Right hindlimb (tissue), 1 donor: ENCODE measurements at places on chromosomes 4 and X.

- DNase-seq: no peak
Observed at GRCh38 chrX:16885628-16886027, 15.5 kb upstream of the RBBP7 start.

DNA sequence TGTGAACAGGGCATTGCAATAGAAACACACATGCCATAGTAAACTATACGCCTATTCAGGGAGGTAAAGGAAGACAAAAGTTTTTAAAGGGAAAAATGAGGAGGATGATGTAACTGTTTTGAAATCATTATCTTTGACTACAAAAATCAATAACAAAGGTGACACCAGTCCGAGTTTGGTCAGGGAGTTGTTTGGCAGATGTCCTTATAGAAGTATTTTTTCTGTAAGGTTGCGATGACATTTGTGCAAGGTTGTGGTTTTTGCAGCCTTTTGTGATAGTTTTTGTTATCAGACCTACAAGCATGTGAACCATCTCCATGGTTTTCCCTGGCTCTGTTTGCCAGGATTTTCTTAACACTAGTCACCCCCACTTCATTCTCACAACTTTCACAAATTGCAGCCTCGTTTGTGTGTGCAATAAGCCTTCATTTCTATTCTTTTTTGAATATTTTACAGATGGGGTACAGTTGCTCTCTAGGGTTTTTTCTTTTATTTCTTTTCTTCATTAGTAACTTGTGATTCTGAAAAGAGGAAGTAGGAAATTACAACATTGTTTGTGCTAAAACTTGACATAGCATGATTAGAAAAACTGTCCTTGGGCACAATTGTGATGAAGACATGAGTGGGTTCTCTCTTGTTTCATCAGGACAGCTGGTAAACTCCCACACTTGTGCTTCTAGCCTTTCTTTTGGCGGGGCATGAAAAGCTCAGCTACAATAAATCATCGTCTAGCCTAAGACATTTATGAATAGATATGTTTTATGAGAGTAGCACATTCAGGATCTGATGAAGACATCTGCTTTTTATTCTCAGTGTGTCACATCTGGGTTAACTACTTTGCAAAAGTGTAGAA lies 60.2 kb upstream of the PNPLA4 start:
- DNase-seq: no peak

DNA sequence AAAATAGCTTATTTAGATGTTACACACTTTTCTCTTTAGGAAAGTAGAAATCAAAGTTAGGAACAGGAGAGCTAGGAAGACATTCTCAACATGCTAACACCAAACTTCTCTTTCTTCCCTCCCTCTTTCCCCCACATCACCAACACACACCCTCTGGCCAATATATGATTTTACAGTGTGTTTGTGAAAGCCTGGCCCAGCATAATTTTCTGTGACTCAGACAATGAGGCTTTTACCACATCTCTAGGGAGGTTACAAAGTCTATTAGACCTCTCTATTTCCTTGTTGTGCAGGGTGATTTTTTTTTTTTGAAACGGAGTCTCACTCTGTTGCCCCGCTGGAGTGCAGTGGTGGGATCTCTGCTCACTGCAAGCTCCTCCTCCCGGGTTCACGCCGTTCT lies 189.9 kb downstream of the AASDH start:
- no peak for DNase-seq

- no peak for DNase-seq
Observed at GRCh38 chrX:121455890-121456289, 408.5 kb downstream of the GLUD2 start.

DNA sequence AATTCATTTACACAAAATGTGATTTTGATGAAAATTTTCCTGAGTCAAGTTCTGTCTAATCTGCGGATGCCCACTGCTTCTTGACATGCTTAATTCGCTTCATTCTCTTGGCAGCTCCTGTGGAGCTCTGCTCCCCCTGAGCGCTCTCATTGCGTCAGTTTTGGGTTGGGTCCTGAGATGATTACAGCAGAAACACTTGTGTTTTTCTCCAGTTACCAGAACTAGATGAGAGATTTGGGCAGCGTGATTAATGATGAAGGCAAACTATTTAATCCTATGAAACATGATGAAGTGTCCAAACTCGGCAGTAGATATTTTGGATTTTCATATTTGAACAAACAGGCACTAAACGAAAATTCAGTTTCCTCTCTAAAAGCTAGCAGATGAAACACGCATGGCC lies 4.2 kb upstream of the CXCL1 start:
- DNase-seq: no peak

- no peak for DNase-seq
Observed at GRCh38 chr4:55033296-55033695, 92.1 kb downstream of the KDR start.

DNA sequence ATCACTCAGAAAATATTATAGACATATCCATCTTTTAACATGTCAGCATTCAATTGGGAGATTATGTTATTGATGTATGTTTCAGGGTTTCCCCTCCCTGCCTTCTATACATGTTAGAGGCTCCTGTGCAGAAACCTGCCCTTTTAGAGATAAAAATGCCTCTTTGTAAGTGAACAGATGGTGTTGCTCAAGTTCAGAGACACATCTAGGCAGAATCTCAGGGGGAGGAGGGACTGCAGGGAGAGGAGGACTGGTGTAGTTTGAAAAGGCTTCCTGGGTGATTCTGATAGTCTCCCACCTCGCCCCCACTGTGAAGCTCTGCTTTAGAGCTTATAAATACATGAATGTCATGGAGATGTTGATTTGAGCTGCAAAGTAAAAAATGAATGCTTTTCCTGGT lies 12.0 kb upstream of the UNC5C start:
- DNase-seq: no peak

DNA sequence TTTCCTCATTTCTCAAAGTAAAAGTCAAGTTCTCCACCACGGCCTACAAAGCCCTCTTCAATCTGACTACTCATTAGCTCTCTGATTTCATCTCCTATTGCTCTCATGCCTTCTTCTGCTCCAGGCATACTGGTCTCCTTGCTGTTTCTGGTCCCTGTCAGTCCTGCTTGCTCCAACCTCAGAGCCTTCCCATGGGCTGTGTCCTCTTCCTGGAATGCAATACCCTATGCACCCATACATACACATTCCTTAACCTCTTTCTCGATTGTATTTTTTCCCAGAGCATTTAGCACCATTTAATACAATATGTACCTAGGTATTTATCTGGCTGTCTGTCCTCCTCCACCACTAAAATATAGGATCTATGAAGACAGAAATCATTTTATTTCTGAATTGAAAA lies 385.2 kb downstream of the GASK1B start:
- no peak for DNase-seq

- DNase-seq: peak; percentile 71
Observed at GRCh38 chrX:24025741-24026403, 1.1 kb downstream of the KLHL15 start.

GRCh38 chrX:119118780-119119395 lies 8.7 kb downstream of the KIAA1210 start:
- peak; percentile 59 for DNase-seq

DNA sequence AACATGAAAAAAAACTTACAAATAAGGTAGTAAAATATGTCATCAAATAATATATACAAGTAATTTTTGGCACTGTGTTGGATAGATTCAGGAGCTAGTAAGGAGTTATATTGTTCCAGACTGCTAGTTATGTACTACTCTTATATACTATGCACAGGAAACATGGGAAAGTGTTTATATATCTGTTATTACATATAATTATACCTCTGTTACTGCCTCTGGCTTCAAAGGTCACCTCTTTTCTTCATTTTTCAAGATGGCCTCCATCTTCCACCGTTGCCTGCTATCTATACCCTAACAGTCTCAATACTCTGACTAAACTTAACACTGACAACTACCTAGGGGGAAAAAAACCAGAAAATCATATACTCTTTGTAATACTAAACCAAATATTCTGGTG lies 29.5 kb downstream of the LIN54 start:
- DNase-seq: no peak

DNA sequence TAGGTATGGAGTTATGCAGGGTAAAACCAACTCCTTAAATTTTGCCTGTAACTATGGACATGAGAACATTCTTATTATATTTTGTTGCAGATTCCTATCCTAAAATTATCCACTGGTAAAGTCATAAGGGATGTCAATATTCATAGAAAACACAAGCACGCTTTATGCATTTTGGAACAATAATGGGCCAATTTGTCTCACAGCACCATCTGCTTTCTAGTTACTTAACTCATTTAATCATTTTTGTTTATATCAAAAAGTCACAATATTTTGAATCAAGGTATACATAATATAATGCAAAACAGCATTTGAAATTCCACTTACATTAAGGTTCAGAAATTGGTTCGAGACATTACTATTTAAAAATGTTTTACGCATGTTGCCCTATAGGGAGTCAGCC lies 203.0 kb downstream of the GABRG1 start:
- DNase-seq: no peak

DNA sequence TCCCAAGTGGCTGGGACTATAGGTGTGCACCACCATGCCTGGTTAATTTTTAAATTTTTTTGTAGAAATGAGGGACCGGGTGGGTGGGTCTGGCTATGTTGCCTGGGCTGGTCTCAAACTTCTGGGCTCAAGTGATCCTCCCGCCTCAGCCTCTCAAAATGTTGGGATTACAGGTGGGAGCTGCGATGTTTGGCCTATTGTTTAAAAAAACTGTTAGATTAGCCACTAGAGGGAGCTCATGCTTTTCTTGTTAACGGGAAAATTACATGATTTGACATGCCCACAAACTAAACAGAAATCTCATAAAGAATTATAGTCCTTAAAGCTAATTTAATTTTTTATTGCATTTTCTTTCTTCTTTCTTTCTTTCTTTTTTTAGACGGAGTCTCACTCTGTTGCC lies 5.0 kb upstream of the SDAD1 start:
- no peak for DNase-seq

DNA sequence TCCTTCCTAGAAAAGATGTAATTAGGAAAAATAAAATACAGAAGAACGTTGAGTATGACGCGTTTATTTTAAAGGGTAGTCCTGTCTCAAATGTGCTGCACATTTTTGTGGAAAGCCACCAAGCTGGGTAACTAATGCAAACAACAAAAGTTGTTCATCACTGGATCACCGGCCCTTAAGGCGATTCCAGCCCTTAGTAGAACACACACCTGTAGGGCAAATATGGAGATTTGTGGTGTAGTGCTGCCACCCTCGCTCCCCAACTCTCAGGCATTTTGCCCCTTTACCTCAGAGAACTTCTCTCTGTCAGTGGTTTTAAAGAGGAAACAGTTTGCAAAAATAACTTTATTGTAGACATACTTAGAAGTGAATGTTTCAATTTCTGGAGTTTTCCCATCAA lies 1.9 kb downstream of the TBL1X start:
- DNase-seq: no peak

- no peak for DNase-seq
Observed at GRCh38 chr4:99845708-99846469, 29.3 kb downstream of the DAPP1 start.

DNA sequence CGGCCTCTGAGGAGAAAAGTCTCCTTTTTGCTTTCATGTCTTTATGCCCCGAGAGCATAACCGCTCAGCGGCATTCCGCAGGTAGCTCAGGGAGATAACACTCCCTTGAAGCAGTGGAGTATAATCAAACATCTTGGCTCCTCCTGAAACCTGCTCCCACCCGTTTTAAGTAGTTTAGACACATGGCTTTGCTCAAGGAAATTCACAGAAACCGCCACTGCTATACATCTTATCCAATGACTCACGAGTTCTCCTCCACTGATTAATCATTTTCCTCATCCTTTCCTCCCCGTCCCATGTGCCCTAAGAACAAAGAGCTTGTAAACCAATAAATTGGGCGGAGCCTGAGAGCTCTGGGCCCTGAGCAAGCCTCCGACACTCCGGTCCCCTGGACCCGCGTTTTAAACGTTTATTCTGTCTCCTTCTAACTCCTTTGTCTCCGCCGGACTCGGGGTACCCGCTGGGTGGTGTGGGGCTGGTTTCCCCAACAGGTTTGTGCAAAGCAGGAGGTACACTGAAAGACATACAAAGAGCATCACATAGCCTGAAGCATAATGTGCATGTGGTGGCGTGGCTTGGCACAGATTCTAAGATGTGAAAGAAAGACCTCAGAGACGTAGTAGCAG lies 401.2 kb downstream of the TLL1 start:
- DNase-seq: no peak

DNA sequence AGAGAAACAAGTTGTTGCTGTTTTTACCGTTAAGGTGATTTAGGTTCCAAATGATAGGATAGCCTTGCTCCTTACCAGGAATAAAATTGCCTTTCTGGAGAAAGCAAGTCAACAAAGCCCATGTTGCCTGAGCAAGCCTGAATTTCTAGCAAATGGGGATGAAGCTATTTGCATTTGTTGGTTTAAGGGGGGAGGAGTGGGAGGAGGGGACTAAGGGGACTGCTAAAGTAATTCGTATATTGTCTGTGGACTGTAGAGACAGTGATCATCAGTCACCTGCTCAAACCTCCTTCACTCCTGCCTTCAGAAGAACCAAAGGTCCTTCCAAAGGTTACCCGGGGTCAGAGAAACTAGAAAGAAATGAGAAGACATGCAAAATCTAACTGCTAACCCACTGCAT lies 65.8 kb downstream of the SCML2 start:
- no peak for DNase-seq

DNA sequence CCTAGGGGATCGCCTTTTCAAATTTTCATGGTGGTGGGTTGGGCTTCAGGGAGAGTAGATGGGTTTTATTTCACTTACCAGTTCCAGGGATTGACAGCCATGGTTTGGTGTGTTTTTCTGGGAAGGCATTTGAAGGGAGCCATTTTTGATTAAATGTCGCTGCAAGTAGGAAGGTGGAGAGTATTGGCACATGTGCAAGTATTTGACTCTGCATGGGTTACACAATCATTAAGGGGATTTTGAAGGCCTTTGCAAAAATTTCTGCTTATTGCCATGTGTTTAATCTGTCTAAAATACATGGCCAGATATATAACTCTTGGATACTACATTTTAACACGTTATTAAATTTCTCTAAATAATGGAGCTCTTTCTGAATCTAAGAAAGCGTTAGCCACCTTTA lies 55.1 kb downstream of the GPAT3 start:
- DNase-seq: no peak

- peak; percentile 16 for DNase-seq
Observed at GRCh38 chr4:1491328-1492141, 85.3 kb upstream of the NKX1-1 start.

- no peak for DNase-seq
Observed at GRCh38 chr4:26942871-26943270, 82.2 kb downstream of the STIM2 start.

GRCh38 chr4:142493255-142494110 lies 352.6 kb downstream of the INPP4B start:
- DNase-seq: no peak

DNA sequence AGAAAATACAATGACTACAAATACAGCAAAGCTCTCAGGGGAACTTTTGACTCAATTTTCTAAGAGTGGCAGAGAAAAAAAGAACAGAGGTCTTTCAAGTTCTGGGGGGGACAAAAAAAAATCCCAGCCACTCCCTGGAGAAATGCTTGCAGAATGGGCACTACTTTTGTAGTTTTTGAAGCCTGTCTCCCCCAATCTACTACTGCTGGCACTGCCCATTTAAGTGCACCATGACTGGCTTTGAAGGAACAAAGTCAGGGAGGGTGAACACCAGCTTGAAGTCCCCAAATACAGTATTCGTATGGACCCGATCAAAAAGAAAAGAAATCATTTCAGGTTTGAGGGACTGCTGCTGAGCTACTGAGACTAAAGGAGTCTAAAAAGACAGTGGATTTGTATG lies 1824.4 kb downstream of the ARAP2 start:
- no peak for DNase-seq

- no peak for DNase-seq
Observed at GRCh38 chrX:102739657-102740056, 19.1 kb downstream of the GPRASP3 start.

- no peak for DNase-seq
Observed at GRCh38 chr4:118931786-118932185, 43.1 kb downstream of the SYNPO2 start.
